T-helper 1 cell treated with Interleukin-12 subunit alpha and Interleukin-12 subunit beta and Interleukin-4 antibody, amounts not matched to agents 30 ng/mL and 1 ng/mL, for 36 hours (primary cell): ENCODE measurements at places on chromosomes 4 and X. TPM values are rescaled to one million over a fixed set of nuclear protein-coding genes. Genes with fewer than 3 reads are reported as not detected.

The FNIP2 gene
- 18.2 and 19.7 TPM in 2 replicates for total RNA-seq

The CSAG2 gene
- total RNA-seq: not detected in 2 replicates

The TREX2 gene
- total RNA-seq: 2.3 and 2.4 TPM in 2 replicates

The UPF3B gene
- total RNA-seq: 11.0 and 12.5 TPM in 2 replicates

The RNF175 gene
- not detected in 2 replicates for total RNA-seq

The ARAP2 gene
- 69.3 and 80.8 TPM in 2 replicates for total RNA-seq

The MAOB gene
- total RNA-seq: not detected in 2 replicates

The ADGRL3 gene
- not detected in 2 replicates for total RNA-seq

The XPNPEP2 gene
- 0.61 and 0.88 TPM in 2 replicates for total RNA-seq

The OTC gene
- not detected in 2 replicates for total RNA-seq

The XKRX gene
- total RNA-seq: 0.27 and 0.39 TPM in 2 replicates

The BTK gene
- not detected in 2 replicates for total RNA-seq

The GABRA4 gene
- not detected in 2 replicates for total RNA-seq

The ARMCX4 gene
- 2.6 and 3.2 TPM in 2 replicates for total RNA-seq

The ADH1B gene
- not detected in 2 replicates for total RNA-seq

The DCAF4L1 gene
- total RNA-seq: 0.32 TPM in 2 replicates

The SFRP2 gene
- not detected in 2 replicates for total RNA-seq

The ITM2A gene
- 131 and 140 TPM in 2 replicates for total RNA-seq

The XAGE2 gene
- total RNA-seq: not detected in 2 replicates

The MAGEB16 gene
- total RNA-seq: not detected in 2 replicates

The ANK2 gene
- total RNA-seq: 1.4 and 3.7 TPM in 2 replicates

The SERPINA7 gene
- not detected in 2 replicates for total RNA-seq

The PNMA5 gene
- total RNA-seq: 0.34 and 0.37 TPM in 2 replicates

The MTHFD2L gene
- total RNA-seq: 6.3 and 7.7 TPM in 2 replicates

The SRPK3 gene
- not detected in 2 replicates for total RNA-seq

The ADH7 gene
- total RNA-seq: not detected in 2 replicates

The SSX2B gene
- not detected in 2 replicates for total RNA-seq

The SH3BP2 gene
- 114 and 116 TPM in 2 replicates for total RNA-seq

The OGT gene
- 309 and 317 TPM in 2 replicates for total RNA-seq

The CAPN6 gene
- not detected in 2 replicates for total RNA-seq

The IL13RA1 gene
- 0.32 and 0.68 TPM in 2 replicates for total RNA-seq

The CYSLTR1 gene
- total RNA-seq: 53.7 and 58.0 TPM in 2 replicates

The STARD8 gene
- 2.1 TPM in 2 replicates for total RNA-seq

The ANKRD50 gene
- 0.07 and 0.17 TPM in 2 replicates for total RNA-seq

The EPHA5 gene
- not detected in 2 replicates for total RNA-seq

The CXCL1 gene
- not detected in 2 replicates for total RNA-seq

The ZNF81 gene
- total RNA-seq: 9.5 and 10.4 TPM in 2 replicates

The TKTL2 gene
- not detected in 2 replicates for total RNA-seq

The ITIH6 gene
- total RNA-seq: not detected in 2 replicates

The NIPAL1 gene
- total RNA-seq: 0.85 and 1.1 TPM in 2 replicates

The IL15 gene
- total RNA-seq: 3.8 and 4.0 TPM in 2 replicates

The ERCC6L gene
- 6.5 and 7.1 TPM in 2 replicates for total RNA-seq

The CPZ gene
- not detected in 2 replicates for total RNA-seq

The TADA2B gene
- total RNA-seq: 29.7 and 34.2 TPM in 2 replicates

The NEK1 gene
- total RNA-seq: 13.4 and 14.2 TPM in 2 replicates

The MAGEA2 gene
- total RNA-seq: not detected in 2 replicates

The PHOX2B gene
- total RNA-seq: not detected in 2 replicates

The CLIC2 gene
- 0.83 and 1.0 TPM in 2 replicates for total RNA-seq

The DNAAF6 gene
- total RNA-seq: not detected in 2 replicates

The PRSS12 gene
- total RNA-seq: not detected in 2 replicates

The PRR32 gene
- total RNA-seq: not detected in 2 replicates

The PPP1R3F gene
- 10.1 and 13.0 TPM in 2 replicates for total RNA-seq

The PAGE1 gene
- total RNA-seq: not detected in 2 replicates

The NAP1L2 gene
- 2.3 and 2.4 TPM in 2 replicates for total RNA-seq

The SASH3 gene
- 301 and 308 TPM in 2 replicates for total RNA-seq

The UCP1 gene
- not detected in 2 replicates for total RNA-seq
